Progenitor cell of endocrine pancreas (in vitro differentiated cells): ENCODE measurements at places on chromosomes 5 and 9.

GRCh38 chr5:98433673-98434072, 339.8 kb upstream of the RGMB start:
- H3K27me3 ChIP-seq: no peaks in the 10 kb centered on the region
- H3K27ac ChIP-seq: no peak overlapping the region
- no peaks in the 10 kb centered on the region for H3K36me3 ChIP-seq
- no peak overlapping the region for H3K4me3 ChIP-seq

DNA sequence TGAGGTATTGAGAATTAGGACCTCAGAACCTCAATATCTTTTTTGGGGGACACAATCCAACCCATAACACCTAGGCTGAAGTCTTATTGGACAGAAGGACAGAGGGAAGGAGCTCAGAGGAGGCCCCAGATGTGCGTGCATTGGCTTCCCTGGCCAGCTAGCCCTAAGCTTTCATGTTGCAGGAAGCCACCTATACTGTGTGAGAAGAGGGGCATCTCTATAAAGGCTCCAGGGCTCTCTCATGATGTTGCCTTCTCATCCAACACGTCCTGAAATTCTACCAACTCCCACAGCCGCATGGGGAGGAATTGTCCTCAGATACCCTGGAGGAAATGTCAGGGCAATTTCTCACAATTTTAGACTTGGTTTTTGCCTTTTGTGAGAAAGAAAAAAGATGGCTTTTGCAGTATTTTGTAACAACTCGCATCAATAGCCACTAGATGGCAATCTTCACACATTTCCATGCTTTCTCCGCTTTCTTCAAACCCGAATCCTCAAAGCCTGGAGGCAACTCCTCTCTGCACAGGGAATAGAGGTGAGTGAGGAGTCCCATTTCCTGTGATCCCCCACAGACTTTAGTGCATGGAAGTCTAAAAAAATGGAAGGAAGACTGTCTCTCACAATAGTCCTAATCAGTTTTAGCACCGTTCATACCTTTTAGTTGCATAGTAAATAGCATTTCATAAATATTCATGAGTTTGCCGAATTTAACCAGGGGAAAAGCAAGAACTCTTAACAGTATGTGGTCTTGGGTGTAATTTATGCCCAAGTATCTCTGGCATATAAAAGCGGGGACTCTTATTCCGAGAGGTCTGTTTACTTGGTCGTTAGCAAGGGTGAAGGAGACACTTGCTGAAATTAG, 7.4 kb upstream of the PPP3R2 start:
- H3K4me3 ChIP-seq: no peak overlapping the region
- H3K27me3 ChIP-seq: peaks cover 3% of the 10 kb centered on the region
- DNase-seq: no peak
- H3K27ac ChIP-seq: no peak overlapping the region
- no peaks in the 10 kb centered on the region for H3K36me3 ChIP-seq

GRCh38 chr5:160030631-160031377, 21.9 kb downstream of the TTC1 start:
- H3K27ac ChIP-seq: no peak overlapping the region
- DNase-seq: no peak
- no peak overlapping the region for H3K4me3 ChIP-seq
- H3K27me3 ChIP-seq: no peaks in the 10 kb centered on the region

- no peak overlapping the region for H3K27ac ChIP-seq
- DNase-seq: no peak
- no peaks in the 10 kb centered on the region for H3K27me3 ChIP-seq
- no peak overlapping the region for H3K4me3 ChIP-seq
- H3K36me3 ChIP-seq: no peaks in the 10 kb centered on the region
Measured at GRCh38 chr5:88847420-88847819, 35.6 kb downstream of the MEF2C start.

GRCh38 chr5:133052317-133053175, 733 bp downstream of the HSPA4 start:
- H3K4me1 ChIP-seq: peaks cover 37% of the 10 kb centered on the region
- H3K36me3 ChIP-seq: peaks cover 2% of the 10 kb centered on the region
- peak overlapping the region; percentile 100 for H3K27ac ChIP-seq
- no peaks in the 10 kb centered on the region for H3K27me3 ChIP-seq
